ENCODE measurements at places on chromosomes 3 and 15.

GRCh38 chr3:112170046-112170445, 37.0 kb upstream of the GCSAM start:
- no peak for DNase-seq

DNA sequence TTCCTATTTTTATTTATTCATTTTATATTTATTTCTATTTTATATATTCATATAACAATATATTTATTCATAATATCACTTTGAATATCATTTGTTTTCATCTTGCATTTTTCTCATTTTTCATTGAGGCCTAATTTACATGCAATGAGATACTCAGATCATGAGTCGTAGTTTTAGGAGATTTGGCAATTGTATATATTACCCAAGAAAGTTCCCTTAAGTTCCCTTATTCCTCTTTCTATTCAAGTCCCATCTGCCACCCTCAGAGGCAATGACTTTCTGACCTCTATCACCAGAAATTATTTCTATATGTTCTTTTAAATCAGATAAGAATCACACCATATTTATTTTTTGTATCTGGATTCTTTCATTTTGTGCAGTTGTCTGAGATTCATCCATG, 329.1 kb upstream of the TPRG1 start:
- peak; percentile 72 for DNase-seq

GRCh38 chr15:75313116-75313845, 22.6 kb upstream of the COMMD4 start:
- DNase-seq, result no peak

- no peak for DNase-seq
Observed at GRCh38 chr15:27757052-27757451, 342.1 kb downstream of the OCA2 start.

DNA sequence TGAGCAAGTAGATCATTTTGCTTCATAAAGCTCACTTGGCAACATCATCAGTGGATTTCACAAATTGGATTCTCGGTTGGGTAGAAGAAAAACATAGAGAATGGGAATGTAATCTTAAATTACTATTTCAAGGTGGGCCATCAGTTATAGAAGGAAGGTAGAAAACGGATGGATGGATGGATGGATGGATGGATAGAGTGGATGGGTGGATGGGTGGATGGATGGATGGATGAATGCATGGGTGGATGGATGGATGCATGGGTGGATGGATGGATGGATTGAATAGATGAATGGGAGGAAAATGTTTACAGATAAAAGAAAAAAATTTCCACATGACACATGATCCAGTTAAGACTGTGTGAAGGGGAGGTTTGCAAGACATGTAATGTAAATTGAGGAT, 159.7 kb downstream of the MEX3B start:
- no peak for DNase-seq

DNA sequence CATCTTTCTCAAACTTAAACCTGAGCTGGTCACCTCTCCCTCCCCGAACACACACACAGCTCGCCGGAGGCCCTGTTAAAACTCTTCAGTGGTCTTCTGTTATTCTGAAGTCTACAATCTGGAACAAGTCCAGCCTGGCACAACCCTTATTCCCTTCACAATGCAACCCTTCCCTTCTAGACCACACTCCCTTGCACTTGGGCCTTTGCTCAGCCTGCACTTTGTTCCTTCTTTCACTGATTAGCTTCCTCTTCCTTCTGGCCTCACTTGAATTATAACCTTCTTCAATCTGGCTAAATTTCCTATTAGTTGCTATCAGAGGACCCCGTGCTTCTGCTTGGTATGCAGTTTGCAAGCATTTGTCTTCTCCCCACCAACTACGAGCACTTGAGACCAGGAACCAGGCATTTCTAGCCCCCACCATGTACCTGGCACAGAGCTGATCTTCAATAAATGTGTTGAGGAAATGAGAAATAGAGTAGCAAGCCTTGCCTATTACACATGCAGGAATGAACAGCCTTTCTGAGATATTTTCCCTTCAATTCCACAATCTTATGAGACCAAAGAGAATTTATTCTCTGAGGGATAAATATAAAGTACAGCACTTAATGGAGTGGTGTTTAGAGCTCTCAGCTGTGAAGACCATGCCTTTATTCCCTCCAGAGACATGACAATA, 663.1 kb upstream of the ADAMTS9 start:
- DNase-seq, result no peak

- DNase-seq, result no peak
Observed at GRCh38 chr3:85483986-85484385, 525.2 kb downstream of the CADM2 start.

DNA sequence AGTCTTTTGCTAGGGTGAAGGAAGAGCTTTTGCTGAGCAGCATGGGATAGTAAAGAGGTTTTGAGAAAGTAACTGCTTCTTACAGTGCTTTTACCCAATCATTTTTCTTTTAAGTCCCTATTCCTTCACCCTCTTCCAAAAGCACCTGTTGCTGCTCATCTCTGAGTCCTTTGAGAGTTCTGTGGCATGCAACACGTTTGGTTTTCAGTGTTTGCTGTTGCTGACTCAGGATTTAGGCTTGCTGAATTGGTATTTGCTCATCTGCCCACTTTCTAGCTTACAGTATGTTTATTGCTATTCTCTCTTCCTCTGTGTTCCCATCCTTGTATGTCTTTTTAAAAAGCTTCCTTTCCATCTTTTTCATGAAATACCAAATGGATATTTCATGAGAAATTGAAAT, 55.9 kb upstream of the THRB start:
- no peak for DNase-seq

GRCh38 chr3:153249906-153250305, 87.9 kb downstream of the RAP2B start:
- DNase-seq, result no peak

DNA sequence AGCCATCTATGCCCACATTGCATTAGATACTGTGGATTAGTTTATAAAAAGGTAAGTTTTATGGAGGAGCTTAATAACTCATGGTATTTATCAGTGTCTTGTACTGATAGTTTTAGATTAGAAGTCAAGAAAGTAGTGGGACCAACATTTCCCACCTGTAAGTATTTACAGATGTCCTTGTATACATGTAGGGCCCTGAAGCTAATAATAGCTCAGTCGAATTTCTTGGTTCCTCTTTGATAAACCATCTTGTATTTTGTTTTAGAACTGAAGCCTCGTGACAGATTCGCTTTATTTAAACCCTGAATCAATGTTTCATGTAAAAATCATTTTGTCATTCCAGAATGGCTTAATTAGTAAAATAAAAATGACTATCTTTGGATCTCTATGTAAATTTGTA, 73.4 kb downstream of the CRYBG3 start:
- no peak for DNase-seq

DNA sequence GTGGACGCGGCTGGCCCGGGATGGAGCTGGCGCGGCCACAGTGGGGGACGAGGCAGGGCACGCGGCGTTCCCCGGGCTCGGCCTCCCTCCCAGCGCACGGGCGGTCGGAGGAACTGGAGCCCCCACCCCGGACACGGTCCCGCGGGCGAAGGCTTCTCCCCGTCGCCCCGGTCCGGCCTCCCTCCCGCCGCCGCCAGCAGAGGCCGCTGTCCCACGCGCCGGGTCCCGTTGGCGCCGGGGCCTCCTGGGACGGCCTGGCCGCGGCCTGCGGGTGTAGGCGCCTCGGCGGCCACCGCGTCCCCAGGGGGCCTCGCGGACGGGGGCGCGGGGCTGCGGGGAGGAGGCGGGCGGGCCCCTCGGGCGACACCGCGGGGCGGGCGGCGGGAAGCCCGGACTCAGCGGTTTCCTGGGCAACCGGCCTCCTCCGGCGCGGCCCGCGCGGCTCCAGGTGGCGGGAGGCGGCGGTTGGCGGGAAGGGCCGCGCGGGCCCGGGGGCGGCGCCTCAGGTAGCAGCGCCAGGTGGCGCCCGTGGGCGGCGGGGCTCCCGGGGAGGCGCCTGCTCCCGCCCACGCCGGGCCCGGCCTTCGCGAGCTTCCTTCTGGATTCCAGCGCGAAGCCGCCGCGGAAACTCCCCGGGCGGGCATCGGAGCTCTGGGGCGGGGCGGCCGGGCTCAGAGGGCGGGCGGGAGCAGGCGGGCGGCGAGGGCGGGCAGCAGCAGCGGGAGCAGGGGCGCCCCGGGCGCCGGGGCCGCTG, 26.7 kb downstream of the MELTF start:
- peak; percentile 72 for DNase-seq

GRCh38 chr3:40417845-40418543, 31.0 kb downstream of the ENTPD3 start:
- peak; percentile 4 for DNase-seq

DNA sequence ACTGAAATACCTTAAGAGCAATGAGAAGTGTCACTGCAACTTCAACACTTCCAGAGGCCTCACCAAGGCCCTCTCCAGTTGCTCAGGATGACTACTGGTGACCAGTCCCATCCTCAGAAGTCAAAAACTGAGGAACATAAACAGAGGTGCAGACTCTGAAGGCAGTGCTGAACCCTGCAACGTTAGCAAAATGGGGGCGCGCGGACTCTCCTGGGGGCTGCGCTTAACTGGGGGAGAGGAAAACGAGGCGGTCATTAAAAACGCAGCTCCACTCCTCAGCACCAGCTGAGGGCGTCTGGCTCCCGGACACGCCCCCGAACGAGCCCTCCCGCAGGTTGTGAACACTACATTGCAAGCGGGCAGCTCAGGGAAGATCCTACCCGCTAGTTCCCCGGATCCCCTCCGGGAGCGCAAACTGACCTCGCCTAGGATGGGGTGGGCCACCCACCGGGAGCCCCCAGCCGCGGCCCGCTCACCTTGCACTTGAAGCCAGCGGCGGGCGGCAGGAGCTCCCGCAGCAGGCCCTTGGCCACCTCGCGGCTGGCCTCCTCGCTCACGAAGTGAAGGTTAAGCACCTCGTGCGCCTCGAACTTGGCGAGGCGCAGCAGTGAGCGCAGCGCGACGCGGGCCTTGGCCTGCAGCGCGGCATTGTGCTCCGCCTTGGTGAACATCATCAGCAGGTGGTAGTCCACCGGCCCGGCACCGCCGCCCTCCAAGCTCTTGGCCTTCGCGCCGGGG, 711 bp downstream of the XXYLT1 start:
- DNase-seq, result peak; percentile 57

- peak; percentile 88 for DNase-seq
Observed at GRCh38 chr3:178845420-178846118, 226.0 kb downstream of the ZMAT3 start.

- no peak for DNase-seq
Observed at GRCh38 chr3:192919901-192920300, 2.2 kb upstream of the MB21D2 start.

GRCh38 chr3:185988080-185988815, 50.4 kb upstream of the TRA2B start:
- no peak for DNase-seq

DNA sequence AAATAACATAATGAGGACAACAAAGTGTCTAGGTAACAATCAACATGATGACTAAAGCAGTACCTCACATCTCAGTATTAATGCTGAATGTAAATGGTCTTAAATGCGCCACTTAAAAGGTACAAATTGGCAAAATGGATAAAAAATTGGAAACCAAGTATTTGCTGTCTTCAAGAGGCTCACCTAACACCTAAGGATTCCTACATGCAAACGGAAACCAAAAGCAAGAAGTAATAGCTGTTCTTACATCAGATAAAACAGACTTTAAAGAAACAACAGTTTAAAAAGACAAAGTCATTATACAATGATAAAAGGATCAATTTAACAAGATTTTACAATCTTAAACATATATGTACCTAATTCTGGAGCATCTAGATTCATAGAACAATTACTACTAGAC, 22.5 kb downstream of the CSNK1G1 start:
- DNase-seq, result no peak

DNA sequence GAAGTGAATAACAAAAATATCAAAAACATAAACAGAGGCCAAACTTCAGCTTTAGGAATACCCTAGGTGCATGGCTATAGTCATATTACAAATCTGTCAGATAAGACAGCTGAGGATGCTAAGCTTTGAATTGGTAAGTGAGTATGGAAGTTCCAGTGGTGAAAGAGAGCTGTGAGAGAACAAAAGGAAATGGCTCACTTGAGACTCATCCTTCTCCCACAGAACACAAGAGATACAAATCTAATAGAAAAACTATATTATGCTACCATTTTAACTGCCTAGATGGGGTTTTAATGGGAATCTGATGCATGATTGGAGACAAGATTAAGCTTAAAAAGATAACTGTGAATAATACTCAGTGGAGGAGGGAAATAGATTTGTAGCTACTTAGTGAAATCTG, 21.5 kb upstream of the PEX5L start:
- DNase-seq, result no peak

DNA sequence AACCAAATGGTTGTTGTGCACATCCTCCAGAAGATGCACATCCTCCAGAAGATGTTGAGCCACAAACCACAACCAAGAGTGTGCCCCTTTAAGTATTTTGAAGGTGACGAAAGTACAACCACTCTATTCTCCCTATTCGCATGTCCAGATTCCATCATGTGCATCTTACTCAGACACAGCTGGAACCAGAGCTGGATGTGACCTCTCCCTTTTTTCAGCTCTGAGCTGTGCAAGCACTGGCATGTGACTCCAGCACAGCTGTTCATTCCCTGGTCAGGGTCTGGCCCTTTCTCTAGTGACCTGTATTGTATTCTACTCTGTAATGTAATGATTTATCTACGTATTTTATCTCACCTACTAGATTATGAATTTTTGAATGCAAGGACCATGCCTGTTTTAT, 29.3 kb upstream of the DLG1 start:
- peak; percentile 14 for DNase-seq

DNA sequence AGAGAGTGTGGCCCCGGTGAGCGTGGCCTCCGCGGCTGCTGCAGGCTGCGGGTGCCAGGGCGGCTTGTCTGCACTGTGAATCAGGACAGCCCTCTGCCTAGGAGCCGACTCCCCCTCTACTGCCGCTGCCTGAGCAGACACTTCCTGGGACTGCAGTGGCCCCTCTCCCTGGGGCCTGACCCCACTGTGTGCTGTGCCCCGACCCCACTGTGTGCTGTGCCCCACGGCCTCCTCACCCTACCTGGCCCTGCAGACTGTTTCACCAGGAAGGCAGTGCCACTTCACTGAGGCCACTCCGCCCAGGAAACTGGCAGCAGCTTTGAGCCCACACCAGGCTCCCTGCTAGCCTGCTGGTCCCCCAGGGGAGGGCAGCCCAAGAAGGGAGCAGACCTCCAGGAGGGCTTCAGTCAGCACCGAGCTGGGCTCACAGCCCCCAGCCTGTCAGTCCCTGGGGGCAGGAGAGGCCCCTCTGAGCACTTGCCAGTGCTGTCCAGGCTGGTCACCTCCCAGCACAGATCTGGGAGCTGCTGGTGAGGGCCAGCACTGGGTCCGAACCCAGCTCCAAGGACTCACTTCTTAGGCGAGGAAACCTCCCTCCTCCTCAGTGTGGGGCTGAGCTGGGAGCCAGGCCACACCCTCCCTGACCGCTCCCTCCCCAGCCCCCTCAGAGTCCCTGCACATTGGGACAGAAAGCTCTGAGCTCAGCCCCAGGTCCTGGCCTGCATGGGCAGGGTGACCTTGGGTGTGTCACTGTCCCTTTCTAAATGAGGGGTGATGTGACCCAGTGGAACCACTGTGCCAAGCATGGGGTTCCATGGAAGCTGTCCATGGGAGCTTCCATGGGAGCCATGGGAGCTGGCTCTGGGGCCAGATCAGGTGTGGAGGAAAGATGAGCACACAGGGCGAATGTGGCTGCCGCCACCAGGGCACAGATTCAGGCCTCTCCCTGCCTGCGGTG, 56.8 kb downstream of the DNAJB8 start:
- no peak for DNase-seq

Data from EH (cell line).